SK-N-MC (cell line): ENCODE measurements at places on chromosomes 3 and 15.

- DNase-seq: no peak
Measured at GRCh38 chr15:81475471-81475870, 101.5 kb upstream of the TMC3 start.

DNA sequence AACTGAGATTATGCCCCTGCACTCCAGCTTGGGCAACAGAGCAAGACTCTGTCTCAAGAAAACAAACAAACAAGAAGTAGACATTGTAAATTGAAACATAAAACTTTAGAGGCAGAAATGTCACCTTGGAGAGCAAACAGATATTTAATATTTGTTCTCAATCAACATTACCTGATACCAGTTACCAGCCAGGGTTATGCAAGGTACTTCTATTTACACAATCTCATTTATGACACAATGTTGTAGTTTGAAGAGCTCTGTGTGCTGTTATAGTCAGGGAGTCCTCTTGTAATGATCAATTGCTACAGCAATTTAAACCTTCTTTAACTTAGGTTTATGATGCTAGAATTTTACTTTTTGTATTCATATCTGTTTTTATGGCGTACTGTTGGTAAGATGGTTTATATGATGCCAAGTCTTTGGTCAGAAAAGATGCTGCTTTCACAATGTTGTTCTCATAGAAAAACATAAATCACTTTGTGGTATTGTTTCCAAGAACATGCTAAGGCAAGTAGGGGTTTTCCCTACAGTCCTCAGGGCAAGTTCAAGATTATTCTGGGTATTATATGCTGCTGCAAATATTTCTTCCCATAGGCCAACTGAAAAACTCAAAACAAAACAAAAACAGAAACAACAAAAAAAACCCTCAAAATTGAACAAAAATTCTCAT is 173.5 kb downstream of the TNIK start:
- no peak for DNase-seq

- no peak for DNase-seq
Measured at GRCh38 chr3:157129803-157130466, 30.0 kb downstream of the CCNL1 start.

GRCh38 chr3:134609821-134610431 is 40.9 kb downstream of the KY start:
- no peak for DNase-seq

DNA sequence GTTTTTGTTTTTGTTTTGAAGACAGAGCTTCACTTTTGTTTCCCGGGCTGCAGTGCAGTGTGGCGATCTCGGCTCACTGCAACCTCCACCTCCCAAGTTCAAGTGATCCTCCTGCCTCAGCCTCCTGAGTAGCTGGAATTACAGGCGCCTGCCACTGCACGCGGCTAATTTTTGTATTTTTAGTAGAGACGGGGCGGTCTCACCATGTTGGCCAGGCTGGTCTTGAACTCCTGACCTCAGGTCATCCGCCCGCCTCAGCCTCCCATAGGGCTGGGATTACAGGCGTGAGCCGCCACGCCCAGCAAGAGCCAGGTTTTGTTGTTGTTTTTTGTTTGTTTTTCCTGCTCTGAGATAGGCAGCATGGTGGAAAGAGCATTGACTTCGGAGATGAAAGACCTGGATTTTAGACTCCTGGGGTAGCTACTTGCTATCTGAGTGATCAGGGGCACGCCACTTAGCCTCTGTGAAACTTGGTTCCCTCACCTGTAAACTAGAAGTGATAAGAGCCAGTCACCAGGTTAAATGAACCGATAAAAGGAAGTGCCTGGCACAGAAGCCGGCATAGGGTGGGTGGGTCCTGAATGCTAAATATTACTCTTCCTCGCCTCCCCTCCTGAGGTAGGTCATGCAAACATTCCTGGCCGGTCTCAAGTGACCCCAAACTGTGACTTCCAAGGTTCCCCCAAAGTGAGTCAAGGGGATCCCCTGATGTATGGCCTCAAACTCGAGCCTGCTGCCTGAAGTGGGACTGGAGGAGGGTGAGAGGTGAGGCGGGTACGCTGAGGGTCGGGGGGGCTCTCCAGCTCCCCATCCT is 62.9 kb upstream of the MCF2L2 start:
- DNase-seq: no peak
